ENCODE measurements at places on chromosomes 13 and 19.
A peak's percentile ranks its signal among the peaks of the same experiment; 100 is the strongest.

DNA sequence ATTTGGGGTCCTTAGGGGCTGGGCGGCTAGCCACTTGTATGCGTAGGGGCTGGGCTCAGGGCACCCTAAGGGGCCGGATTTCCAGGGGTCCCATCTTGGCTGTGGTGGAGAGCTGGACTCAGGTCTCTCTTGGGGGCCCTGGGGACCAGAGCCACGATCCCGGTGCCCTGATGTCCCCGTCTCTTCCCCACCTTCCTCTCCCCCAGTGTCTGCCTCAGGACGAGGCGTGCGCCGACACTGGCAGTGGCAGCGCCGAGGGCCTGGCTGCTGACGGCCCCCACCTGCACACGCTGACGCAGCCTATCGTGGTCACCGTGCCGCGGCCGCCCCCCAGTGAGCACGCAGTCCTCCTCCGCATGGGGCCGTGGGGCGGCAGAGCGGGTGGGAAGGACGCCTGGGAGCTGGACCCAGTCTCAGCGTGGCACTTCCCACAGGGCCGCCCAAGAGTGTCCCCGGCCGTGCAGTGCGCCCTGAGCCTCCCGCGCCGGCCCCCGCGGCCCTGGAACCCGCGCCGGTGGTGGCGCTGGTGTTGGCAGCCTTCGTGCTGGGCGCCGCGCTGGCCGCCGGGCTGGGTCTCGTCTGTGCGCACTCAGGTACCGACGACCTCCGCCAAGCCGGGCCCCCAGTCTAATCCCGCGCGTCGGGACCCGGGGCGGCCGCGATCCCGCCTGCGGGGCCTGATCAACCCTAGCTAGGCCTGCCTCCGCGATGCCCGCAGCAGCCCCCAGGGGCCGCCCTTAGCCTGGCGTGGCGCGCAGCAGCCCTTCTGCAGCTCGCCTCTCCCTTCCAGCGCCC lies 2.7 kb upstream of the SNAPC2 start:
- peak; percentile 45 for DNase-seq

DNA sequence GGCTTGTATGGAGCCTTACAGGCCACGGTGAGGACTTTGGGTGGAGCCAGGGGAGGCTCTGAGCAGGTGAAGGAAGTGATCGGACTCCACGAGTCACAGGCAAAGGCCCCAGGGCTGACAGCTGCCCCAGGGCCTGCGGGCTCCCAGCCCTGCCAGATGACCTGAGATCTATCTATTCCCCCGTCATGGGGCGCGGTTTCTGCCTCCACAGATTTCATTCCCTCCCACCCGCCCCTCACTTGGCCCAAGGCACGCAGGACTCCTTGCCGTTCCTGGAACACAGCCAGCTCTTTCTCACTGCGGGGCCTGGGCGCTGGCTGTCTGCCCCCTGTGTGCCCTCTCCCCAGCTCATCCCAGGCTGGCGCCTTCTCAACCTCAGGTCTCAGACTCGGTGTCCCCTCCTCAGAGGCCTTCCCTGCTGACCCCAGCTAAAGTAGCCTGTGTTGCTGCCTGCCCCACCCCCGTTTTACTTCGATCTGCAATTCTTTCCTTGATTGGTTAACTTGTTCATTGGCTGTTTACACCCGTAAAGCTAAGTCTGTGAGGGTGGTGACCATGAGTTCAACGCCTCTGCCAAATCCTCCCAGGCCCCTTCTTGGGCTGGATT lies 13.9 kb upstream of the PAK4 start:
- no peak for DNase-seq

- DNase-seq = no peak
Observed at GRCh38 chr13:78712831-78713230, 53.9 kb upstream of the OBI1 start.

- DNase-seq = no peak
Observed at GRCh38 chr13:87669379-87669978, 1.7 kb upstream of the SLITRK5 start.

All from CD4-positive, alpha-beta T cell treated with Interleukin-4 for 4 hours (primary cell).